ENCODE measurements at places on chromosomes 7 and 10. TPM values are rescaled to one million over a fixed set of nuclear protein-coding genes. Genes with fewer than 3 reads are reported as not detected.

The AKR1C8 gene
- total RNA-seq, result not detected

The MYL7 gene
- total RNA-seq, result not detected

The AIMP2 gene
- 18.9 TPM for total RNA-seq

The MYPN gene
- 0.43 TPM for total RNA-seq

The NKX2-3 gene
- 0.45 TPM for total RNA-seq

DNA sequence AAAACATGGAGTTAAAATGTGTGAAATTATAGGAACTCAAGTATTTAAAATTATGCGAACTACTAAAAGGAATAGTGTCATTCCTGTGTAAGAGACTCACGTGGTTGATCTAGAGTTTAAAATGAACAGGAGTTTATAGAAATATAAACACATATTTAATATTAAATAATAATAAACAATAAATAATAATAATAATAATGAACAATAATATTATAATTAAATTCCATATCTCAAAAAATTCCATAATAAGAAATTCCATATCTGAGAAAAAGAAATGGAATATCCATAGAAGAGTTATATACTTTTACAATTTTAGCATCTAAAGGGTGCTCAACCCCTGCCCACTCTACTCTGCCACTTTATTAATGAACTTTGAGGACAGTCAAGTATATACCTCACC lies 429.6 kb downstream of the TNS3 start:
- H3K36me3 ChIP-seq, result no peaks in the 10 kb centered on the region
- H3K27me3 ChIP-seq, result no peaks in the 10 kb centered on the region
- no peak for DNase-seq
- H3K4me3 ChIP-seq, result no peak overlapping the region

DNA sequence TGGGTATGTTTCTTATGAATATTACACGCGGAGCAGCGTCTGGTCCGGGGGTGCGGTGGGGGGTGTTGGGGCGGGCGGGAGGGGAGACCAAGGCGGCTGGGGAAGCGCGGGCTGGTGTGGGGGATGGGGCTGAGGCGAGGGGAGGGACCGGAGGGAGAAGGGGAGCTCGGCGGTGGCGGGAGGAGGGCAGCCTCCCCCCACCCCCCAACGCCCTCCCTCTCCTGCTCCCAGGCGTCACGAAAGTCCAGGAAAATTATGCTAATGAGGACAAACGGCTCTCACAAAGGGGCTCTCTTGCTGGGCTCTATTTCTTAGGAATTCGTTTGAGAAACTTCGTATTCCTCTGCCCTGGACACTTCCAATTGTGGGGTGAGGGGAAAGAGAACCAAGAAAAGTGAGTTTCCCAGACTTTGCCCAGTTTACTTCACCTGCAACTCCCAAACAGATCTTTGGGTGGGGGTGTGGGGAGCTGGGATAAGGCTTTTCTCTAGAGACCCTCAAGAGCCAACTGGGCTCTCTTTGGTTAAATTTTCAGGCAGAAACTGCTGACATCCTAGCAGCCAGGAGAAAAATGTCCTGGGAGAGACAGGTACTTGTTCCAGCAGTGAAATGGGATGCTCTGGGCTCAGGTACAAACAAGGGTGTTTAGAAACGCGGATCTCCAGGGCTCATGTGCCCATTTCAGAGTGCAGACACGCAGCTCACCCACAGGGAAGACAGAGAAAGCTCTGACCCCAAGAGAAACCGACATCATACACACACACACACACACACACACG lies 11.7 kb upstream of the HOXA2 start:
- no peak for DNase-seq
- peak overlapping the region; percentile 54 for H3K4me3 ChIP-seq
- H3K36me3 ChIP-seq, result no peaks in the 10 kb centered on the region
- H3K27ac ChIP-seq, result peak overlapping the region; percentile 99

GRCh38 chr7:29915481-29916215 lies 74.0 kb downstream of the SCRN1 start:
- peak overlapping the region; percentile 52 for H3K27ac ChIP-seq
- no peaks in the 10 kb centered on the region for H3K27me3 ChIP-seq
- peaks cover 2% of the 10 kb centered on the region for H3K36me3 ChIP-seq
- no peak for DNase-seq
- no peak overlapping the region for H3K4me3 ChIP-seq

GRCh38 chr7:52325237-52325636 lies 710.2 kb upstream of the POM121L12 start:
- H3K27ac ChIP-seq, result no peak overlapping the region
- no peak for DNase-seq
- no peaks in the 10 kb centered on the region for H3K36me3 ChIP-seq
- H3K4me3 ChIP-seq, result no peak overlapping the region

DNA sequence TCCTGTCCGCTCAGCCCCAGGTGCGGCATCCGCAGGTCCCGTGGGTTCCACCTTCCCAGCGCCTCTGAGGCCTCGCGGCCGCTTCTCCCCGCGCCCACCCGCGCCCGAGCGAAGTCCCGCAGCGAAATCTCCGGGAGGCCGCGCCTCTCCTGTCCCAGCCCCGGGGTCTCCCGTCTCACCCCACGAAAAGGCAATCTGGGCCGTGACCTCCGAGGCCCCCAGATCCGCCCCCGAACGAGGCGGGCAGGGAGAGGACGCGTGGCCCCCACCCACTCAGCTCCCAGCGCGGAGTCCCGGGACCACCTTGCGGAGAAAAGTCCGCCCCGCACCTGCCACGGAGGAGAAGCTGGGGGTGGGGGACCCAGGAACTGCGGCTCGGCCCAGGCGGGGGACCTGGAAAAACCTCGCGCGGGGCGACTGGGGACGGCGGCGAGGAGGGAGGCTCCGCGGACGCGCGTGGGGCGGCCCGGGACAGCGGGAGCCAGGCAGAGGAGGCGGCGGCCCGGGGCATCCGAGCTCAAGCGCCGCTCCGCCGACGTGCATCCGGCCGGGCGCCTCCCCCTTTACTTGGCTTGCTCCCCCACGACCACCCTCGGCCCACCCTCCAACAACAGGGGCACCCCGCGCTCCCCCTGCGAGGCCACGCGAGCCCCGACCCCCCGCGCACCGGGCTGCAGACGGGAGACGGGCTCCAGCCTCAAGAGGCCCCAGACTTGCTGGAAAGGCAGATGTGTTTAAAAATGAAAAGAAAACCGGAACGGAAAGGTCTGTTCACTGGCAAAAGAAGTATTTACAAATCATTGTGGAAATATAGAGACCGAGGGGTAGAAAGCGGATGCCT lies 33.0 kb upstream of the RNF32 start:
- peak overlapping the region; percentile 50 for H3K4me3 ChIP-seq
- no peaks in the 10 kb centered on the region for H3K27me3 ChIP-seq
- H3K27ac ChIP-seq, result peak overlapping the region; percentile 45
- DNase-seq, result peak; percentile 41

DNA sequence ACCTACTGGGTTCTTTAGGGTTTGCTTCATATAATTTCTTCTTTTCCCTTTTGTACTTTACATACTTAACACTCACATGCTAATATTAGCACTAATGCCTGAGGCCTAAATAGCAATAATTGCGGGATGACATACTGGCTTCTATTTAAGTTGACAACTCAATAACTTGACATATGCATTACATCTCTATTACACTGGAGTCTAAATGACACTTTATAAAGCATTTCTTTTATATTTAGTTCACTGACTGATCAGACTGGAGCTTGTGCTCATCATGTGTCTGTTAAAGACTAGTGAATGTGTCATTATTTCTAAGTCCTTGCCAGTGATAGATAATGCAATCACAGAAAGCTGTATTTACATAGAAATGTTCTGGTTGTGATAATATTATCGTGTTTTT lies 472.1 kb upstream of the SEMA3A start:
- H3K36me3 ChIP-seq, result no peaks in the 10 kb centered on the region
- DNase-seq, result no peak
- no peak overlapping the region for H3K27ac ChIP-seq
- no peaks in the 10 kb centered on the region for H3K27me3 ChIP-seq

DNA sequence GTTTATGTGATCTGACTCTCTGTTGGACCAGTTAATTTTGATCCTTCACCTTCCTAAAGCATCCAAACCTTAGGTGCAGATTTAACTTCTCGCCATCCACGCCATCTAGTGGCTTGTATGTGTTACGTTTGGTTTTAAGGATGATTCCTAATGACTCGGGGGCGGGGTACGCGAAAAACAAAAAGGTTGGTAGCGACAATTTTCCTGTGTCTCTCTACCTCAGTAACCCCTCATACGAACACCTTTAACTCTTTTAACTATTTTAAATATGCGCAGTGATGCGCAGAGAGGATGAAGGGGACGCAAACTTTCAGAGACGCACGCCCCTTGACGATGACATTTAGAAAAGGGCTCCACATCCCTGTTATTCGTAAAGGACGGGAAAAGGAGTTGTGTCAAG lies 714 bp upstream of the KCND2 start:
- peaks cover 18% of the 10 kb centered on the region for H3K4me1 ChIP-seq
- peaks cover 39% of the 10 kb centered on the region for H3K27me3 ChIP-seq
- H3K36me3 ChIP-seq, result no peaks in the 10 kb centered on the region
- no peak for DNase-seq

- peaks cover 21% of the 10 kb centered on the region for H3K4me1 ChIP-seq
- H3K36me3 ChIP-seq, result no peaks in the 10 kb centered on the region
- no peak overlapping the region for H3K27ac ChIP-seq
- no peak for DNase-seq
- no peaks in the 10 kb centered on the region for H3K27me3 ChIP-seq
These were observed 579.7 kb downstream of the SUGCT start for GRCh38 chr7:40714363-40715052.

DNA sequence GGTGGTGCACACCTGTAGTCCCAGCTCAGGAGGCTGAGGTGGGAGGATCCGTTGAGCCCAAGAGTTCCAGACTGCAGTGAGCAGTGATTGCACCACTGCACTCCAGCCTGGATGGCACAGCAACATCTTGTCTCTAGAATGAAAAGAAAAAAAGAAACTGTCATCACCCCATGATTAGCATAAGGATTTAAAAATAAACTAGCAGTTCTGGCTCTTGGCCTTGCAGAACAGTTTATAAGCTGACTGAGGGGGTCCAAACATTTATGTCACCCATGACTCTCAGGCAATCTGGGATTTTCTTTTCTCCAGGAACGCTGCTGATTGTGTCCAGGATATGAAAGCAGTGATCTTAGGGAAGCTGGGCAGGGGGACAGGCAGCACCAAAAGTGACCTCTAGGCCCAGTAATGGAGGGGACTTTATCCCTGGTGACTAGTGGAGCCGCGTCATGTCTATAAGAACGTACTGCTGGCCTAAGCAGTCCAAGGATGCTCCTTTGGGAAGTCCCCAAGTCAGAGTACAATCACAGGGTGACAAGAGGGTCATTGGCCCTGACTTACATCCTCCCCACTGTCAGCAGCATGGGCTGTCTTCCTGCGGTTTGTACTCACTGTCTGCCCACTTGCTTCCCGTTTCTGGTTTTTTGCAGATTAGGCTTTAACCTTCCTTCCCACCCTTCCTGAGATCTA lies 177.4 kb downstream of the ARHGAP12 start:
- H3K27ac ChIP-seq, result peak overlapping the region; percentile 75
- peaks cover 29% of the 10 kb centered on the region for H3K4me1 ChIP-seq
- H3K27me3 ChIP-seq, result no peaks in the 10 kb centered on the region
- no peak overlapping the region for H3K4me3 ChIP-seq
- DNase-seq, result peak; percentile 42

- no peak overlapping the region for H3K4me3 ChIP-seq
- no peak for DNase-seq
- H3K27ac ChIP-seq, result no peak overlapping the region
- H3K4me1 ChIP-seq, result no peaks in the 10 kb centered on the region
- no peaks in the 10 kb centered on the region for H3K36me3 ChIP-seq
These were observed 206.3 kb downstream of the ADARB2 start for GRCh38 chr10:1530871-1531517.

DNA sequence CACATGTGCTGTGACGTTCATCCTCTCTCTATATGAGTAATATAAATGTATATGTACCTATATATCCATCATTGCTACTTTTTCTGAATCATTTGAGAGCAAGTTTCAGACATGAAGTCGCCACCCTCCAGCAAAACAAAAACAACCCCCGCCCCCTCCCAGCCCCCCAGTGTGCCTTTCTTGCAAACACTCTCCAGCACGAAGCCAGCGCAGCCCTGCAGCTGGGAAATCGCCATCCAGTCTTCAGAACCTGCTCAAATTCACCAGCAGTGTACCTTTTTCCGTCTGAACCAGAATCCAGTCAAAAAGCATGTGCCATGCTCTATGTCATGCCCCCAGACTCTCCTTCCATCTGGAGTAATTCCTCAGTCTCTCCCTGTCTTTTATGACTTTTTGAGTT lies 135.8 kb downstream of the TACC2 start:
- no peaks in the 10 kb centered on the region for H3K36me3 ChIP-seq
- no peak overlapping the region for H3K4me3 ChIP-seq
- H3K27me3 ChIP-seq, result no peaks in the 10 kb centered on the region
- no peak for DNase-seq
- H3K27ac ChIP-seq, result no peak overlapping the region

DNA sequence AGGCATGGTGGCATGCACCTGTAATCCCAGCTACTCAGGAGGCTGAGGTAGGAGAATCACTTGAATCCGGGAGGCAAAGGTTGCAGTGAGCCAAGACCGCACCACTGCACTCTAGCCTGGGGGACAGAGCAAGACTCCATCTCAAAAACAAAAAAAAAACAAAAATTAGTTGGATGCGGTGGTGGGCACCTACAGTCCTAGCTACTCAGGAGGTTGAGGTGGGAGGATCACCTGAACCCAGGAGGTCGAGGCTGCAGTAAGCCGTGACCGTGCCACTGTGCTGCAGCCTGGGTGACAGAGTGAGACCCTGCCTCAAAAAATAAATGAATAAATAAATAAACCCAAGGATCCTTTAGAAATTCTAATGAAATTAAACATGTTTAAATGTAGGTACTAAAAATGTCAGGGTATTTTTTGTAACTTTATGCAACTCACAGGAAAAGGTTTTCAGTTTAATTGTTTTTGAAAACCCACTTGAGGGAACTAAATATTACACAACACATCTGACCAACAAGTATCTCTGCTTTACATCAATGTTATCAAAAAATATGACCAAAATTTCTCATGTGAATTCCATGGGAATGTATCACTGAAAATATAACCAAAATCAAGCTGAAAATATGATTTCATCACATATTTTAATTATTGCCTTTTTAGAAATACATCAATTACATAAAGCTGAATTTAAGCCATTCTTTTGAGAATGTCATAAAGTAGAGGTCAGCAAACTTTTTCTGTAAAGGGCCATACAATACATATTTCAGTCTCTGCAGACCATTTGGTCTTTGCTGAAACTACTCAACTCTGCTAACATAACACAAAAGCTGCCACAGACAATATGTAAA lies 23.9 kb downstream of the UPF2 start:
- H3K36me3 ChIP-seq, result peaks cover 15% of the 10 kb centered on the region
- DNase-seq, result no peak
- no peak overlapping the region for H3K27ac ChIP-seq
- H3K27me3 ChIP-seq, result no peaks in the 10 kb centered on the region

DNA sequence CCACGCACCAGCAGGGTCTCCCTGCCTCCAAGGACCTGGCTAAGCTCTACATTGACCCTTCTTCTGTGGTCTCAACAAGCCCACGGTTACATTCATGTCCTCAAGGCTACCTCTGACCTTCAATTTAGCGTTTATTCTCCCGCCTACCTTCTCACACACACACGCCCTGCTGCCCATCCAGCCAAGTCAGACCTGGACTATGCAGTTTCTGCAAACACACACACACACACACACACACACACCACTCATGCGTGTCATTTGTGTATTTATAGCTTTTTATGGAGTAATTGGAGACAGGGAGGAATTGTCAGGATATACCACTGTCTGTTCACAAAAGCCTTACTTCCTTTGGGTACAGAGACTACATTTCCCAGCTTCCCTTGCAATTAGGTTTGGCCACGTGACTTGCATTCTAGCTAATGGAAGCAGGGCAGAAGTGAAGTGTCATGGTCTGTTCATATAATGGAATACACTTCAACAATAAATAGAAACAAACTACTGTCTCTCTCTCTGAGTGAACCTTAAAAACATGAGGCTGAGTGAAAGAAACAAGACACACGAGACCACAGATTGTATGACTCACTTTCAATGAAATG lies 53.8 kb upstream of the CPXM2 start:
- no peaks in the 10 kb centered on the region for H3K36me3 ChIP-seq
- no peaks in the 10 kb centered on the region for H3K4me1 ChIP-seq
- H3K27ac ChIP-seq, result no peak overlapping the region
- peak; percentile 16 for DNase-seq

Data from stomach (tissue), 19 donors.